Chondrocyte (in vitro differentiated cells): ENCODE measurements at places on chromosomes 6 and 20. TPM values are rescaled to one million over a fixed set of nuclear protein-coding genes. Genes with fewer than 3 reads are reported as not detected.
A peak's percentile ranks its signal among the peaks of the same experiment; 100 is the strongest.

GRCh38 chr6:70725817-70726415 lies 58.2 kb downstream of the SMAP1 start:
- no peaks in the 10 kb centered on the region for H3K27me3 ChIP-seq
- no peaks in the 10 kb centered on the region for H3K36me3 ChIP-seq
- H3K4me1 ChIP-seq: peaks cover 9% of the 10 kb centered on the region
- H3K4me3 ChIP-seq: no peak overlapping the region
- no peak overlapping the region for H3K27ac ChIP-seq

STAU1 gene
- total RNA-seq: 76.8 to 77.6 TPM (median 77.2 TPM) in 3 replicates

- peak overlapping the region; percentile 12 for H3K27ac ChIP-seq
- H3K27me3 ChIP-seq: no peaks in the 10 kb centered on the region
- DNase-seq: peak; percentile 57
- no peak overlapping the region for H3K4me3 ChIP-seq
Measured at GRCh38 chr6:32187009-32187709, 2.8 kb downstream of the PBX2 start.

- no peaks in the 10 kb centered on the region for H3K36me3 ChIP-seq
- peaks cover 3% of the 10 kb centered on the region for H3K27me3 ChIP-seq
- peak overlapping the region; percentile 14 for H3K4me3 ChIP-seq
- peak overlapping the region; percentile 83 for H3K27ac ChIP-seq
- H3K4me1 ChIP-seq: peaks cover 40% of the 10 kb centered on the region
Measured at GRCh38 chr6:10529231-10529801, 8.2 kb downstream of the GCNT2 start.

GRCh38 chr20:18537651-18538050 lies 29.6 kb upstream of the SMIM26 start:
- no peak overlapping the region for H3K4me3 ChIP-seq
- H3K36me3 ChIP-seq: peaks cover 30% of the 10 kb centered on the region
- DNase-seq: no peak
- H3K27ac ChIP-seq: no peak overlapping the region
